ENCODE measurements at places on chromosomes 5 and 9.

DNA sequence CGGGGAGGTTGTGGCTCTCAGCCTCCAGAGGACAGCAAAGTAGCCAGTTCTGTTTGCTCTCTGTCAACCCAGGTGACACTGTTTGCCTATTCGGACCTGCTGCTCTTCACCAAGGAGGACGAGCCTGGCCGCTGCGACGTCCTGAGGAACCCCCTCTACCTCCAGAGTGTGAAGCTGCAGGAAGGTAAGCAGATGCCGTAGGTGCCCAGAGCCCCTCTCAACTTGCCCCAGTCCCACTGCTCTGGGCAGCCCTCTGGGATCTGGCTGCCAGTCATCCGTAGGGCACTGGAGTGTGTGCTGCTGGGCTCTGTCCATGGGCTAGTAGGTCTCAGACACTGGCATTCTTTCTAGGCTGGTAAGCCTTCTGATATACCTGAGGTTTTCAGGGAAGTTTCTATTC lies 59.3 kb downstream of the RGS3 start:
- DNase-seq: no peak

GRCh38 chr9:104992659-104993058 lies 64.7 kb upstream of the ABCA1 start:
- no peak for DNase-seq

- no peak for DNase-seq
Measured at GRCh38 chr9:133615186-133615585, 6.0 kb upstream of the FAM163B start.

DNA sequence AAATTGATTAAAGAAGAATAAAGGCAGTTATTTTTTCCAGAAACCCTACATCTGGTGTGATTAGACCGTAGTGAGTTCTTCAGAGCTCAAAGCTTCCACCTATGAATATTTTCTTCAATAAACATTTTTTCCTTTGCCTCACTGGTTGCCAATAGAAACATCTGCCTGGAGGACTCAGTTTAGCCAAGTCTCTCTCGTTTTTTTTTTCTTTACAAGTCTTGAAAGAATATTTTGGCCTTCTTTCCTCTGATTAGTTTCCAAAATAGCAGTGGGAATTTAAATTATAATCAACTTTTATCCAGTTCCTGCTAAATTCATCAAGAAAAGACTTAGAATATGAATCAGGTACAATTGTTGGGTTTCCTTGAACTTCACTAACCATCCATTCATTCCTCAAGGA lies 897.5 kb downstream of the TLE1 start:
- DNase-seq: no peak

GRCh38 chr9:92480291-92480771 lies 2.0 kb downstream of the ASPN start:
- no peak for DNase-seq

DNA sequence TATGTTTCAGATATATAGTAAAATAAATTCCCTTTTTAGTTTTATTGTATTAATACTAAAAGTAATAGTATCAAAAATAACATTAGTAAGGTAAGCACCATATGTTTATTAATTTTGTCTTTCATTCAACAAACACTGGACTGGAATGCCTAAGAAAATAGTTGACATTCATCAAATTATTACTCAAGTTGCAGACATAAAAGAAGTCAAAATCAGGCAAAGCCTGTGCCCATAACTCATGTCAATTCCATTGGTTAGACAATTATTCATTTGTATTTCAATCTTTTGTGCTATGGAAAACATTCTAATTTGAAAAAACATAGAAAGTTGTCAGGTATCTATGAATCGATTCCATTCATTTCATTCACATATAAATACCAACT lies 158.9 kb downstream of the CEMIP2 start:
- no peak for DNase-seq

DNA sequence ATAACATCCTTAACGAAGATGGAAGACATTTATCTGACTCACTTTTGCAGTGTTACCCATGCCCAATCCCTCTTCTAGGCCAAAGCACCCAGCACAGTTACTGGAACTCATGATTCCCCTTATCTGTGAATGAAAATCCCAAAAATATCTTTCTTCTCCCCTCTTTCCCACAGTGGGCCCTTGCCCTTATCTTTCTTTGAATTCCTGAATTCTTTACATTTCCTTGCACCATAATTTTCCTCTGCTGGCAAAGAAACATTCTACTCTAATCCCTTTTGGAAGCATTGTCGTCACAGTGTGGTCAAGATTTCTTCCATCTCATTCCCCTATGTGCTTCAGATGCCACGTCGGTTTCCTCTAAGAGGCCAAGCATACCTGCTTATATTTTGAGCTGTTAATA lies 135.9 kb upstream of the LIFR start:
- no peak for DNase-seq
